ENCODE measurements at places on chromosomes 16 and 17.

GRCh38 chr16:68450741-68451255 lies 2.5 kb upstream of the SMPD3 start:
- DNase-seq = no peak

- no peak for DNase-seq
These were observed 3.5 kb downstream of the CHAD start for GRCh38 chr17:50465171-50465570.

GRCh38 chr17:80591788-80592187 lies 47.1 kb downstream of the RPTOR start:
- DNase-seq = no peak

DNA sequence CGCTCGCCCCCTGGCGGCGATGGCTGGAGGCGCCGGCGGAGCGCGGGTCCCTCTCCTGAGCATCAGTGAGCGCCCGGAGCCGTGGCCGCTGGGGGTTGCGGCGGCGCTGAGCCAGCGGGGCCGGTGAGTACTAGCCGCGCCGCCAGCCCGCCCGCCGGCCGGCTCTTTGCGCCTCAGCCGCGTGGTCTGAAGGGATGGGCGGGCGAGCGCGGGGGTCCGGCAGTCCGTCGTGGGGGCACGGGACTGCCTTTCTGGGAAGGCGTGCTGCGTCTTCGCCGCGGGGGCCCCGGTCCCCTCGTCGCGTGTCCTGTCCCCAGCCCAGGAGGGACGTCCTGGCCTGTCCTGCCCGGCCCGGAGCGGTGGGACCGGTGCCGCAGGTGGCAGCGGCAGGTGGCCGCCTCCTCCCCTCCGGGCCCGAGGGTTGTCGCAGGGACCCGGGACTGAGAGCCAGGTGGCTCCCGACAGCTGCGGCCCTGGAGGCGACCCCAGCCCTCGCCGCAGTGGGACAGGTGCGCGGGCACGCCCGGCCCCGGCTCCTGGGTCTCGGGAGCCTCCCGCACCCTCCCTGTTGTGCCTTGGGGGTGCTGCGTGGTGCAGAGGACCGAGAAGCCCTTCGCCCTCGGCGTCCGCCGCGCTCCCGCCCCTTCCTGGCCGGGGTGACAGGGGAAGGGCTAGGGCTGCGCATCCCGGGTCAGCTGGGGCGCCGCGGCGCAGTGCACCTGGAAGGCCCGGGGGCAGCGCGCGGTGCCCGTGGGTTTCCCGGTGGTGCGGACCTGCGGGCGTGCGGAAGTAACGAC lies at the start of gene SPECC1:
TSS of gene SPECC1 (plus strand) at position 58 of the 797 bp plus-strand sequence. CDS start 87,293 bp downstream, outside the sequence.
- DNase-seq = peak; percentile 74

- DNase-seq = peak; percentile 97
These were observed 797 bp downstream of the PRCD start for GRCh38 chr17:76540381-76541300.

DNA sequence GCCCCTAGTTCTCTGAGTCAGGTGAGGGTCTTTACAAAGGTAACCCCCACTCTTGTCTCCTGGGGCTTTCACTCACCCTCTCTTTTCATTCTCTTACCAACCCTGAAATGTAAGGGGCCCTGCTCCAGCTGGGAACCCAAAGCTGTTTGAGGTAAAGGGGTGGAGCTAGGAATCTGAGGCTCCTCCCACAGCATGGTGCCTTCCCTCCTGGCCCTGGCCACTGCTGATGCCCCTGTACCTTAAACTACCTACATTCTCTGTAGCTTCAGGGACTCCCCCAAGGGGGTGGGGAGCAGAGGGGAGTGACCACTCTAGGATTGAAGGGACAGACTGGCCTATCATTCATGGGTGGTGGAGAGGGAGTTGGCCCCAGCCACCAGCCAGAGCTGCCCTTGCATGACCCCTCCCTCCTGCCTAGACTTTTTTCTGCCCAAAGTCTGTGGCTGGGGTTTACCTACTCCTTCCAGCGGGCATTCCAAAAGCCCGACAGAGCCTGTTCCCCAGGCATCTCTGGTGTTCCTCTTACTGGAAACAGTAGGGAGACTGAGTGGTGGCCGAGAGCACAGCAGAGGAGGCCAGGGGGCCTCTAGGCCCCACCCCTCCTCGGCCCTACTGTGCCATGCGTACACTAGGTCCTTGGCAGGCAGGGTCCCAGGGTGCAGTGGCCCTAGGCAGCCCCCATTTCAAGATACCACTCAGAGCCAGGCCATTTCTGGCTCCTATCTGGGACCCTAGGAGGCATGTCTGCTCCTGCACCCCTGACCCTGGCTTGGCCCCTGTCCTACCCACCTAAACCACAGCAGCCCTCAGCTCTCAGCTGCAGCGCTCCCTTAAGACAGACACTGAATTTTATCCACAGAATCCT lies 9.5 kb downstream of the DOK4 start:
- no peak for DNase-seq

DNA sequence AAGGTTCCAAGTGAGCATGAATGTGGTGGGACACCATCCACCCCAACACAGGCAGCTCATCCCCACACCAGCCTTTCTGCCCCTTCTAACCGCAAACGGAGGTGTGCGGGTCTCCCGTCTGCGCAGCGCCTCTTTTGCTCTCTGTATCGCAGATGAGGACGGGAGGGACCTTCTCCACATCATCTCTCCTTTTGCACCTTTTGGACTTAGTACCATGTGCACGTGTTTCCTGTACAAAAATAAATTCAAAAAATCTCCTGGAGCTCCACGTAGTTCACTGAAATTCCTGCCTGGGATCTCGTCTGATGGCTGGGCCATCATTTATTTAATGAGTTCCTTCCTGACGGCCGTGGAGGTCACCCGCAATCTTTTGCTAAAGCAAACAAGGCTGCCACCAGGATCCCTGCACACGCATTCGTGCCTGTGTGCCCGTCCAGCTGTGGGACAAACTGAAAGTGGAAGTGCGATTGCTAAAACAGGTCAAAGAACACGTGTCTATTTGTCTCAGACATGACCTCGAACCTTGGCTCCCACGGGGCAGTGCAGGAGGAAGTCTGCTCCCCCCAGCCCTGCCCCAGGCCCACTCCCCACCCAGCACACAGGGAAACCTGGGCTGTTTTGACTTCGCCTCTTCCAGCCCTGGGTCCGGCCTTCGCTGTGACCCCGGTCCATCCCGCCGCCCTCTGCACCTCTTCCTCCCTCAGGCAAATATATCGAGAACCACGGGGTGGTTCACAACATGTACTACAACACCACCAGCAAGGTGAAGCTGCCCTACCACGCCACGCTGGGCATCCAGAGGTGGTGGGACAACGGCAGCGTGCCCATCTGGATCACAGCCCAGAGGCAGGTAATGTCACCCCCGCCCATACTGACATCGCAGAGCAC lies 2.3 kb downstream of the ENPP7 start:
- no peak for DNase-seq

DNA sequence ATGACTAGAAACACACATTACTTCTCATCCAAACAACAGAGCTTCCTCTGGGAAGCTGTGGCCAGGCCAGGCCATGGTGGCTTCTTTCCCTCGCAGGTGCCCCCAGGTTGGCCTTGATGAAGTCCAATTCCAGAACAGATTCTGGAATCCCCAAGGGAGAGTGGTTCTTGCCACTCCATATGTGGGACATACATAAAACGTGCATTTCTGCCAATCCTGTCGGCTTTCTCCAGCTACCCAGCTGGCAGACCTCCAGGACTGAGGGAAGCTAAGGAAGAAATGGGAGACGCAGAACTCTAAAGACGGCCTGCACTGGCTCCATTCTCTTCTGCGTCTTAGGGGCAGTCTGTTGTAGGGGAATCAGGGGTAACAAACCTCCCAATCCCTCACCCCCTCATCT lies 219.2 kb upstream of the CDH5 start:
- DNase-seq = no peak

DNA sequence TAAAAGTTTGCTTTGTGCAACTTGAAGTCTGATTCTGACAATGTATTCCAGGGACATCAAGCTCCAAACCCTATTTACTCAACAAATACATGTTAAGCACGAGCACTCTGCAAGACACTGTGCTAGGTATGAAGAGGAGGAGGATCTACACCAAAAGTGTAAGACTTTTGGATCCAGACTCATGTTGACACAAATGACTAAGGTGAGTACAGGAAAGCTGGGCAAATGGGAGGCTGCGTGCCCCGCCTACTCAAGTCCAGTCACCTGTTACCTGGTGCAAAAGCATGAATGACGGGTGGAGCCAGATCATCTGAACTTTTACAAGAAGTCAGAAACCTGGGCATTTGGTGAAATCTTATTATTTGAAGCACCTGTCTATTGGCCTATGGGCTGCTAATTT lies 120.7 kb downstream of the ABCC12 start:
- DNase-seq = no peak
